ENCODE measurements at places on chromosomes 2 and 18.

DNA sequence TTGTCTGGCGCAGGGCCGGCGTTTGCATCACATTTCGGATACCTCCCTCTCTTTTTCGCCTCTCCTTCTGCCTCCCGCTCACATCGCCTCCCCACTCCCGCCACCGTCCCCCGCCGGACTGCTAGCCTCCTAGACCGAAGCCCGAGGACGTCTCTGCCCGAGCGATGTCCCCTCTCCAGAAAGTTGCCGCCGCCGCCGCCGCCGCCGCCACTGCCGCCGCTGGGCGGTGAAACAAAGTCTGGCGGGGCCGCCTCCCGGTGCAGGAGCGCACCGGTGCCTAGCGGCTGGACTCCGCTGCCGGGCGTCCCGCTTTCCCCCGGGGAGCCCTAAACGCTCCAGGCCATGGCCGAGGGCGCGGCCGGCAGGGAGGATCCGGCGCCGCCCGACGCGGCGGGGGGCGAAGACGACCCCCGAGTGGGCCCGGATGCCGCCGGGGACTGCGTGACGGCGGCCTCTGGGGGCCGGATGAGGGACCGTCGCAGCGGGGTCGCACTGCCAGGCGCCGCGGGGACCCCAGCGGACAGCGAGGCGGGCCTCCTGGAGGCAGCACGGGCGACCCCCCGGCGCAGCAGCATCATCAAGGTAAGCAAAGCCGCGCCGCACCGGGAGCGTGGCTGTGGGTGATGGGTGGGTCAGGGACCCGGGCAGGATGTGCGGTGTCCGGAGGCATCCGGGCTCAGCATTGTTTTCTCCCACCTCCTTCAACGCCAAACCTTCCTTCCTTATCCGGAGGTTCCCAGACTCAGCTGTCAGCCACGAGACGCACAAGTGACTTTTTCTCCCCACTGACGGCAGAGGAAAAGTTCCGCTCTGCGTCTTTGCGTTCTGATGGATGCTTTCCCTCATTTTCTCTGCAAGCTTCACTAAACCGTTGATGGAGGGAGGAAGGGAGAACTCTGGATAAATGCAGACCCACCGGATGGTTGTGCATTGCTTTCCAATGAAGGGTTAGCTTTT, 643 bp downstream of the PLCL1 start:
- peak; percentile 14 for DNase-seq

GRCh38 chr2:217912098-217913024, 90.4 kb downstream of the TNS1 start:
- DNase-seq: no peak

GRCh38 chr18:45133276-45133675, 452.6 kb downstream of the SETBP1 start:
- DNase-seq: no peak

DNA sequence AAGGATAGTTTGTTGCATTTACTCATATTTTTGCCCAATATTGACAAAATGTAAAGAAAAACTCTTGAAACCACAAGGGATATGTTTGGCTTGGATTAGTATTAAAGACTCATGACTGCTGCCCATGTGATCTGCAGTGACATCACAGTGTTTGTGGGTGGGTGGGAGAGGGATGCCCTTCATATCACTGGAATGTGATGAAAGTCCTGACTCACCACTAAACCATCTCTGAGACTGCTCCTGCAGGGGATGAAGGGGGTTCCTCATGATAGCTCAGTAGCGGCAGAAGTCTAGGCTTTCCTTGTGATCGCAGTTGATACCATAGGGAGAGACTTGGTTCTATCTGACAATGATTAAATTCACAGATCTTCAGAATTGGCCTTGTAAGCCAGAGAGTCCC, 451.2 kb downstream of the CNTNAP5 start:
- DNase-seq: no peak

- DNase-seq: no peak
These were observed 109.9 kb downstream of the DPP4 start for GRCh38 chr2:161964160-161964559.

DNA sequence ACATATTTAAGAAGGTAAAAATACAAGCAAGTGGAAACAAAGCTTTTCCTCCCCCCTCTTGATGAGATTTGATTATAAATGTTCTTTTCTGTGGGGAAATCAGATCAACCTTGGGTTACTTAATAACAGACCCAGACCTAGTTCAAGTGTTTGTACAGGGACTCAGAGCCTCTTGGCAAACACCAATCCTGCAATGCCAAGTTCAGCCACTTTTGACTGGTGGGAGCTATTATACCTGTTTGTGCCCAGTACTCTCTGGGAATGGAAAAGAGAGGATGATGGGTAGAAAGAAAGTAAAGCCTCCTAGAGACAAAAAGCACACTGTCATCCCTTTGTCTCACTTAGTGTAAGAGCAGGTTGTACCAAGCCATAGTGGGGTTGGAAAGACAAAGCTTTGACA, 63.8 kb upstream of the EPHA4 start:
- DNase-seq: no peak

- DNase-seq: no peak
These were observed 103.7 kb upstream of the THOC1 start for GRCh38 chr18:371609-371982.

GRCh38 chr2:43073401-43073825, 153.0 kb downstream of the ZFP36L2 start:
- no peak for DNase-seq

GRCh38 chr2:201235860-201236811, 24.2 kb upstream of the CASP8 start:
- DNase-seq: peak; percentile 30

DNA sequence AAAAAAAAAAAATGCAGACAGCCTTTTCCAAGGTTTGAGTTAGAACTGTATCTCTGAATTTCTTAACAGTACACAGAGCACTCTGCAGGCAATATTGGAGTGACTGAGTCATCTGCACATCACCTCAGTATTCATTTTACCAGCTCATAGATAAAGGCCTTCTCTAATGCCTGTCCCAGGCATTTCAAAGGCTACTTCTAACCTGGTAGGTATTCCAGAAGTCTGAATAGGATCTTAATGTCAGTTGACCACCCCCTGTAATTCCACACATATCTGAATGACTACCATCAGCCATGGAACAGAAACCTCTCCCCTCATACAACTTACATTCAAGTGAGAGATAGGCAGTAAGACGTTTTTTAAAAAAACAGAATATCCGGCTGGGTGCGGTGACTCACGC, 9.0 kb downstream of the METTL21A start:
- no peak for DNase-seq

DNA sequence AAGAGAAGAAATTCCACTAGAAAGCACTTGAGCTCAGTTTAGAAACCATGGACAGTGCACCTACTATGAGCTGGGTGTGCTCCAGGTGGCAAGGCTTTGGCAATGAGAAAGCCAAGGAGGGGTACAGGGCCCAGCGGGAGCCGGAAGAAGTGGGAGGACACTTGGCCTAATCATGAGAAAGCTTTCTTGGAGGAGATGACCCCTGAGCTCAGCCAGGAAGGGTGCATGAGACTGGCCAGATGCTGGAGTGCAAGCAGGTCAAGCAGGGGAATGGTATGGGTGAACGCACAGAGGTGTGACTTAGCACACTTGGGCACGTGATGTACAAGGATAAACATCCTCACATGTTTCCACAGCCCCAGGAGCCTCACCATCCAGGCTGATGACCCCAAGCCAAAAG, 97.2 kb upstream of the GLI2 start:
- DNase-seq: no peak

DNA sequence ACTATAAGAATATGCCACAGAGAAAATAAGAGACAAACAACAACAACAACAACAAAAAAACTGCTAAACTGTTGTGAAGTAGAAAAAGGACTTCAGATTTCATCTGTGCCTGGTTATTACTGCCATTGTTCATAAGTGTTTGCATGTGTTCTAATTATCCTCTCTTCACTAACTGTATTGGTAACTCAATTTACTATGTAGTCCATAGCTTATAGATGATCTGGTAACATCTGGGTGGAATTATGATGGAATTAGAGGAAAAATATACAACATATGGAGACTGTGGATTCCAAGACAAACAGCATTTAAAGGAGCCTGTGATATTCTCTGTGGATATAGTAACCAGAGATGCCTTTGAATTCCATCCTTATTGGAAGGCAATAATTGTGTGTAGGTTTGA, 1891.5 kb upstream of the PIK3C3 start:
- no peak for DNase-seq

GRCh38 chr2:206535260-206535986, 92.1 kb downstream of the ADAM23 start:
- no peak for DNase-seq

- no peak for DNase-seq
These were observed 249.4 kb upstream of the HS6ST1 start for GRCh38 chr2:128568106-128568505.

DNA sequence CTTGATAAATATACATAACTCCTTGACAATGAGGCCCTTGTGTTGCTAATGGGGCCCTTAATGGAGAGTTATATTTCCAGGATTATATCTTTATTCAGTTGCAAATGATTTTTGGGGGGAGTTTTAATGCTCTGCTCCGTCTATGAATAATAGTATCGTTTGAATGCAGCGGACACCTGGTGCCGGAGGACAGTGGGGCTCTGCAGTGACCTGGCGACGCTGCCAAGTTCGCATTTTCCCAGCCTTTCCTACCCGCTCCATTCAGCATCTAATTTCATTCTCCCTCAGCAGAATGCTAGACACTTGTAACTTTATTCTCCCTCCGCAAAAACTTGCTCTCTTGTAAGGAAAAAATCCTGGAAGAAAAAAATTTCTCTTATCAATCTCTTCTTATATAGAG, 257.6 kb upstream of the SALL3 start:
- no peak for DNase-seq

DNA sequence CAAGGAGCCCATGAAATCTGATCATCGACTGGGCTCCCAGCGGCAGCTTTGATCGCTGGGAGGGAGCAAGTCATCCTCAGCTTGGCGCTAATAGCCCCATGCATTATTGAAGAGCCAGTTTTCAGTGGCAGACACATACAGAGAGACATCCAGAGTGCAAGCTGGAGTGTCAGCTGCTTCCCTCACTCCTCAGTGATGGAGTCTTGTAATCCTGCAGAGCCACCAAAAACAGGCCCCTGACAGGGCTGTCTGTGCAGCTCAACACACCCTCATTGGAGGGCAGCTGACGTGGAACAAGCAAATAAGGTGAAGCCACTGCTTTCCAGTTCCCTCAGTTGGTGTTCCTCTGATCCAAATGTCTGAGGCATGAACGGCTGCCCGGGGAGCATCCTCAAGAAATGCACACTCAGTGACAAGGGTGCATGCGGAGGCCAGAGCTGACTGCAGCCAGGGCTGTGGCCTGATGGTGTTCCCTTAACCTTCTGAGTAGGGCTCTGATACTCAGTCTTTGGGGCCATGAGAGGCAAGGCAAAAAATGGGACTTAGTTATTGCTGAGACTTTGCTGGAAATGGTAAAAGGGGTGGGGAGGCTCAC, 97.4 kb downstream of the RHOB start:
- no peak for DNase-seq

GRCh38 chr18:65994302-65994701, 243.5 kb downstream of the CDH7 start:
- no peak for DNase-seq

- no peak for DNase-seq
These were observed 130.9 kb upstream of the ITGA6 start for GRCh38 chr2:172296267-172297046.

DNA sequence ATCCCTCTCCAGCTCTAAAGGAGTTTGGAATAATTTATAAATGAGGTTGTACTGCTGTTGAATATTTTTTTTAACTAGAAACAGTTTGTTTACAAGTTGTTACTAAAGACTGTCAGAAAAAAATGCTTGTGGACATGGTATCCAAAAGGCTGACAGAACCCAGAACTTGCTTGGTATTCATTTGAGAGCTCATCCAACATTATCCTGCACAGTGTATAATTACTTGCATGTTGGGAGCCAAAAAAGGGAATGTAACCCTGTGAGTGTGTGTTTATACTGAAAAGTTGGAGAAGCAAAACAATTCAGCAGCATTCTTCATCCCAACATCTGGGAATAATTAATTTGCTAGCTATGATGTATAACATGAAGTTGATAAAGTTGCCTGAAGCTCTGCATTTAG, 42.1 kb upstream of the EHBP1 start:
- DNase-seq: no peak

GRCh38 chr2:112321375-112322320, 46.3 kb downstream of the ZC3H6 start:
- DNase-seq: no peak

DNA sequence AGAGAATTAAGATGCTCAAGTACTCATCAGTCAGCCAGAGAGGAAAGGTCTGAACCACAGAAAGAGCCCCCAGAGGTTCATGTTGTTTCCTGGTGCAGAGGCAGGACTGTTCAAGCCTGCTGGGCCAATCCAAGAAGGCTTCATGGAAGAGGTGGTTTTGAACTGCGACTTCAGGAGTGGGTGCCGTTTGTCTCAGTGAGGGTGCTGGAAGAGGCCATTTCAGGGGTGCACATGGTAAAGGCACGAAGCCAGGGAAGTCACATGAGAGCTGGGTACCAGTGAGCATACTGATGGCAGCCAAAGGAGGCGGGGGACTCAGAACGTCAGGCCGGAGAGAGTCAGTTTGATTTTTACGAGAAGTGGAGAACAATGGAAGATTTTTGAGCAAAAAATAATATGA, 55.5 kb downstream of the EMILIN2 start:
- no peak for DNase-seq

DNA sequence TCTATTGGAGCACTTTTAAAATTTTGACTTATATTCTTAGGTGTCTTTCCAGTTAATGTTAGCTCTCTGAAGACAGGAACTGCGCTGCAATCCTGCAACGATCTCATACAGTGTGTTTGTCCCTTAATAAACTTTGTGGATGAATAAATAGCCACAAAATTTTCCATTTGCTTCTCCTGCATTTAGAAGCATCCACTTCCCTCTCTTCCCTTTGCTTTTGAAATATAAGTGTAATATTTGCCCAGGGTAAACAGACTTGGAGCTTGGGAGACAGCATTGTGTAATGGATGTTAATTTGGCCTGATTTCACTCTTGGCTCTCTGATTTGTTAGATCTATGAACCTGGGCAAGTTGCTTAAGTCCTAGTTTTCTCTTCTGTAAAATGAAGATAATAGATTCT, 58.2 kb upstream of the CD28 start:
- DNase-seq: no peak

- DNase-seq: no peak
These were observed 400.7 kb downstream of the HRH4 start for GRCh38 chr18:24860978-24861680.

DNA sequence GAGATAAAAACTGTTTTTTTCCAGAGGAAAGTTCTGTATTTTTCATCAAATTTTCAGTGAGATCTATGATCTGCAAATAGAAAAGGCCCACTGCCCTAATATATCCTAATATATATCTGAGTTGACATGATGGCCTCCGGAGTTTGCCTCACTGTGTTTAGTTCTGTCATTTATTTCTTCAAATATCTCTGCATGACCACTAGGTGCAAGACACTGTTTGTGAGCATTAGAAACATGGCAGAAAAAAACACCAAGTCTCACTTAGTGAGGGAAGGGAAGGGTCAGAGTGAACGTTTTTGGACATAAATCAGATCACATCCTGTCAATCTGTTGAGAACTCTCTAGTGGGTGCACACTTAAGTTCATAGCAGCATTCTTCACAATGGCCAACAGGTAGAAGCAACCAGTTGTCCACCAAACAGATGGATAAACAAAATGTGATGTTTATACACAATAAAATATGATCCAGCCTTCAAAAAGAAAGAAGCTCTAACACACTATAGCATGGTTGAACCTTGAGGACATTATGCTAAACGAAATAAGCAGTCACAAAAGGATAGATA, 53.4 kb downstream of the SPIRE1 start:
- DNase-seq: no peak

Measured in germinal center (tissue), 1 donor.